Esophagus squamous epithelium (tissue), 5 donors: ENCODE measurements at places on chromosomes 11 and 22.

GRCh38 chr22:40310081-40310767 lies 36.1 kb upstream of the ADSL start:
- H3K27ac ChIP-seq = peak overlapping the region; percentile 77
- H3K27me3 ChIP-seq = no peaks in the 10 kb centered on the region

DNA sequence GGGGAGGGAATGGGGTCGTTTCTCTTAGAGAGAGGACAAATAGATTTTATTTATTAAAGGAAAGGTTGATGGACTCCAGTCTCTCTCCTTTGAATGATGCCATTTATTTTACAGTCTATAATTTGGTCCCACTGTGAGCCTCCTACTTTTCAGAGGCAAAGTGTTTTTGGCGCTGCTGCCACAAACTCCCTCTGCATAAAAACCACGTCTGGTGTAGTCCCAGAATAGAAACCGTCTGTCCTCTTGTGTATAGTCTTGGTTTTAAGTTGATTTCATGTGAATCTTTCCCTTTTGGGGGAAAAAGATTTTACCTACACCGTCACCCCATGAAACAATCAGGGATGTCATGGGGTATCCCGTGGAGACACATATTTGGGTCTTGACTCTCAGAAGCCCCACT lies 143.6 kb upstream of the SEZ6L start:
- no peaks in the 10 kb centered on the region for H3K36me3 ChIP-seq
- no peak for DNase-seq
- no peaks in the 10 kb centered on the region for H3K4me1 ChIP-seq
- H3K27me3 ChIP-seq = no peaks in the 10 kb centered on the region
- no peak overlapping the region for H3K4me3 ChIP-seq
- H3K27ac ChIP-seq = no peak overlapping the region

GRCh38 chr11:57390535-57390934 lies at the start of gene PRG2:
Gene PRG2 (minus strand): TSS chr11:57390650. CDS start chr11:57389944, 706 bp downstream.
- H3K27me3 ChIP-seq = no peaks in the 10 kb centered on the region
- no peaks in the 10 kb centered on the region for H3K4me1 ChIP-seq
- no peaks in the 10 kb centered on the region for H3K36me3 ChIP-seq
- no peak within 1 kb of the TSS for H3K4me3 ChIP-seq
- H3K27ac ChIP-seq = no peak within 1 kb of the TSS

DNA sequence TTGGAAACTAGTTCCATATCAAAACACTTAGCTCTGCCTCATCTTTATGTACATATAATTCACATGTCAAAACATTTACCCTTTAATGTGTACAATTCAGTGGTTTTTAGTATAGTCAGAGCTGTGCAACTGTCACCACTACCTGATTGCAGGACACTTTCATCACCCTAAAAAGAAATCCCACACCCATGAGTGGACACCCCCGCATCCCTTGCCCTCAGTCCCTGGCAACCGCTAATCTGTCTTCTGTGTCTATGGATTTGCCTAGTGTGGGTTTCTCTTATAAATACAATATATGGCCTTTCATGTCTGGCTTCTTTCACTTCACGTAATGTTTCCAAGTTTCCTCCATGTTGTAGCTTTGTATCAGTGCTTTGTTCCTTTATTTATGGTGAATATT lies 8.6 kb upstream of the EMID1 start:
- no peaks in the 10 kb centered on the region for H3K36me3 ChIP-seq
- H3K4me1 ChIP-seq = no peaks in the 10 kb centered on the region
- H3K27me3 ChIP-seq = no peaks in the 10 kb centered on the region
- DNase-seq = no peak

DNA sequence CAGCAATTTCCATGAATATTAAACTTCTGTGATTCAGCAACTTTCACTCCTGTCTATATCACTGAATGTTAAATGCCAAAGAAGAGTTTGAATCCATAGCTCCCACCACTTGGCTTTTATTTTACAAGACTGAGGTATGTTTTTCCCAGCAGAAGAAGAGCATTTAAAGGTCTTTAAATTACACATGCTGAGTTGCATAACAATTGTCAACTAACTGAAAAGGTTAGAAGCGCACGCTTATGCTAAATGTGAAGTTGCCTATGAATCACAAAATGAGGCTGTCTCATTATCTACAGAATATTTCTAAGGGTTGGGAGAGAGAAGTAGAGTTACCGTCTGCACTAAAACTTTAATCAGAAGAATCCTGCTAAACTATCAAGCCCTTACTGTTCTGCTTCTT lies 1086.3 kb downstream of the FAM181B start:
- H3K27me3 ChIP-seq = no peaks in the 10 kb centered on the region
- no peak overlapping the region for H3K4me3 ChIP-seq
- H3K4me1 ChIP-seq = no peaks in the 10 kb centered on the region

- DNase-seq = no peak
- no peaks in the 10 kb centered on the region for H3K27me3 ChIP-seq
- no peak overlapping the region for H3K4me3 ChIP-seq
- H3K4me1 ChIP-seq = peaks cover 18% of the 10 kb centered on the region
Measured at GRCh38 chr22:32685512-32685911, 116.0 kb upstream of the TIMP3 start.

DNA sequence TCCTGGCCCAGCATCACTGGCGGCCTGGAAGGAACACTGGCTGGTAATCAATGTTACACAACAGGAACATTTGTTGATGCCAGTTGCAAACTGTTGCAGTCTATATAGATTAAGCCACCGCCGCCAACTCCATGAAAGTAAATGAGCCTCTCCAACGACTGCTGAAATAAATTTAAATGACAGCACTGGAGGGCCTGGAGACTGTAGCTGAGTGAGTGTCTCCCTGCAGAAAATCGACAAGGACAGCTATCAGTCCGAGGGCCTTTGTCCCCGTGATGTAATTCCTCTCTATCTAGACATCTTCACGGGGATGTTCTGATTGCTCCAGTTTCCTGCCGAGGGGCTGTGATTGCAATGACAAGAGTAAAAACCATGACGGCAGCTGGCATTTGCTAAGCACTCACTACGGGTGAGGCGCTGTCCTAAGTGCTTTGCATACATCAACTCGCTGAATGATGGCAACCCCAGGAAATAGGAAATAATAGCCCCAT lies 120.4 kb downstream of the SEZ6L start:
- H3K4me3 ChIP-seq = no peak overlapping the region
- H3K36me3 ChIP-seq = no peaks in the 10 kb centered on the region
- no peak overlapping the region for H3K27ac ChIP-seq
- no peak for DNase-seq
- peaks cover 31% of the 10 kb centered on the region for H3K27me3 ChIP-seq
- no peaks in the 10 kb centered on the region for H3K4me1 ChIP-seq

- DNase-seq = no peak
- H3K36me3 ChIP-seq = no peaks in the 10 kb centered on the region
- H3K4me3 ChIP-seq = peak overlapping the region; percentile 44
- H3K4me1 ChIP-seq = peaks cover 51% of the 10 kb centered on the region
- H3K27me3 ChIP-seq = no peaks in the 10 kb centered on the region
- peak overlapping the region; percentile 81 for H3K27ac ChIP-seq
Measured at GRCh38 chr11:2777871-2778629, 78.3 kb upstream of the KCNQ1OT1 start.

- no peak for DNase-seq
- no peaks in the 10 kb centered on the region for H3K27me3 ChIP-seq
- H3K4me1 ChIP-seq = no peaks in the 10 kb centered on the region
- H3K36me3 ChIP-seq = no peaks in the 10 kb centered on the region
Measured at GRCh38 chr11:123856444-123856843, 29.0 kb downstream of the TMEM225 start.

- H3K27ac ChIP-seq = no peak overlapping the region
- no peak overlapping the region for H3K4me3 ChIP-seq
- no peak for DNase-seq
- H3K36me3 ChIP-seq = no peaks in the 10 kb centered on the region
- no peaks in the 10 kb centered on the region for H3K27me3 ChIP-seq
- H3K4me1 ChIP-seq = no peaks in the 10 kb centered on the region
Measured at GRCh38 chr11:69727266-69727665, 23.4 kb upstream of the FGF19 start.

GRCh38 chr11:28505232-28505631 lies 397.0 kb downstream of the METTL15 start:
- no peak for DNase-seq
- H3K27ac ChIP-seq = no peak overlapping the region
- no peaks in the 10 kb centered on the region for H3K36me3 ChIP-seq
- no peak overlapping the region for H3K4me3 ChIP-seq
- H3K4me1 ChIP-seq = no peaks in the 10 kb centered on the region
- no peaks in the 10 kb centered on the region for H3K27me3 ChIP-seq

DNA sequence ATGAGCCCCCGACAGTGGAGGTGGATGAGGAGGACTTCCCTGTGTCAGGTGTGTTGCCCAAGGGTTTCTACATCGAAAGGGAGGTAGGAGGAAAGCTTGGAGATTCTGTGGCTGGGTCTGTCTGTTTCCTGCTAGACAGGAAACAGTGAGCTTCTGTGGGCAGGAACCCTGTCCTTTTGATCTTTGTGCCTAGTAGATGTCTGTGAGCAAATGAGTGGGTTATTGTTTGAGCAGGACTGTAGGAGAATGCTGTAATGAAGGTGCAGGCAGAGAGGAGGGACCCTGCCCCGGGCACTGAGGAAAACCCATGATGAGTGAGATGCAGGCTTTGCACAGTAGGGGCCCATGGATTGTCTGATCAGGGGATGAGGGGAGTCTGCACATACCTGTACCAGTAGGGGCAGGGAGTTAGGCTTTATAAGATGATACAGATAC lies 14.0 kb downstream of the USP35 start:
- peaks cover 7% of the 10 kb centered on the region for H3K36me3 ChIP-seq
- no peak for DNase-seq
- no peak overlapping the region for H3K4me3 ChIP-seq
- no peak overlapping the region for H3K27ac ChIP-seq
- H3K27me3 ChIP-seq = no peaks in the 10 kb centered on the region
- H3K4me1 ChIP-seq = peaks cover 6% of the 10 kb centered on the region

- H3K4me3 ChIP-seq = no peak overlapping the region
- DNase-seq = no peak
- H3K27ac ChIP-seq = no peak overlapping the region
- no peaks in the 10 kb centered on the region for H3K27me3 ChIP-seq
- H3K36me3 ChIP-seq = no peaks in the 10 kb centered on the region
- H3K4me1 ChIP-seq = peaks cover 9% of the 10 kb centered on the region
Measured at GRCh38 chr11:33658195-33658900, 42.3 kb downstream of the C11orf91 start.

DNA sequence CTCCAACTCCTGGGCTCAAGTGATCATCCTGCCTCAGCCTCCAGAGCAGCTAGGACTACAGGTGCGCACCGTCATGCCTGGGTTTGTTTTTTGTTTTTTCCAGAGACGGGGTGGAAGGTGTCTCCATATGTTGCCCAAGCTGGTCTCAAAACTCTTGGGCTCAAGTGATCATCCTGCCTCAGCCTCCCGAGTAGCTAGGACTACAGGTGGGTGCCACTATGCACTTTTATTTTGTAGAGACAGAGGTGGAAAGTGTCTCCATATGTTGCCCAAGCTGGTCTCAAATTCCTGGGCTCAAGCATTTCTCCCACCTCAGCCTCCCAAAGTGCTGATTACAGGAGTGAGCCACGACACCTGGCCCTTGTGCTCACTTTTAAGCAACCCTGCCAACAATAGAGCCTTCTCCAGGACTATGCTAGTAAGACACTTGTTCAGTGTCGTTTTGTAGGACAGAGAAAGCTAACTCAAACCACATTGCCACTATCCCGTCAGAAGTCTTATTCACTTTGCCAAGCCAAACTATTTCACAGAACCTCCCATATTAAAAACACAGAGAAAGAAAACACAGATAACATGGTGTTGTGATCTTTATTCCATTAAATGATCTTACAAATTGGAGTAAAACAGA lies 9.4 kb upstream of the PLAAT3 start:
- no peak overlapping the region for H3K27ac ChIP-seq
- H3K4me3 ChIP-seq = no peak overlapping the region
- no peaks in the 10 kb centered on the region for H3K36me3 ChIP-seq
- H3K4me1 ChIP-seq = no peaks in the 10 kb centered on the region
